CD4-positive, alpha-beta T cell treated with Interleukin-6 for 4 hours (primary cell): ENCODE measurements at places on chromosomes 2 and 18.

- no peak for DNase-seq
These were observed 47.7 kb downstream of the SMAD7 start for GRCh38 chr18:48902856-48903601.

DNA sequence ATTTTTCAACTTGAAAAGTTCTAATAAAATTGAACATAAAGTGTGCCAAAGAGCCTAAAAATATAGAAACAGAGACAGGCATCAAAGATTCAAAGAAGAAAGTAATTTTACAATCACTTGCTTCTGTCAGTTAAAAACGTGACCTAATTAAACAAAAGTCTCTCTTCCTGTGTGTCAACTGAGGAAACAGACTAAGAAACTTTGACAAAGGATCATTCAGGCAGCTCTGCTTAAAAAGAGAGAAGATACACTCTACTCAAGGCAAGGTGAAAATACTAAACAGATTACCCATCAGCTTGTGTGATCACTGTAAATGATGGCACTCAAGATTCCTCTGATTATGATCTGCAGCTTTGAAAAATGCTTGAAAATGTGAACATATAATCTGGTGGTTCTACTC, 47.8 kb downstream of the DYM start:
- DNase-seq = no peak

DNA sequence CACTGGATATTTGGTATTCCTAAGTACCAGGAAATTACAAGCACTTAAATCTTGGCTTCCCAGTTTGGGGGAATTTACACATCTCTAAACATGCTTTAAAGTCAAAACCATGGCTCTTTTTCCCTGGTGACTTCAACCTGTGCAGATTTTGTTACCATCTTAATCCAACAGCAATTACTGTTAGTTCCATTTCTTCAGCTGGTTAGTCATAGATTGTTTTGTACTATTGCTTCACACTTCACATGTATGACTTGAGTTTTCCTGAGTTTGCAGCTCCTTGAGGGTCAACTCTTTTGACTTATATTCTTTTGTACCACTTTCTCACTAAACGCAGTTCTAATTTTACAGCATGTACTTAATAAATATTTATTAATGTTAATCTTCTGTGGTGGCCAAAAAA, 203.4 kb upstream of the RND3 start:
- no peak for DNase-seq

DNA sequence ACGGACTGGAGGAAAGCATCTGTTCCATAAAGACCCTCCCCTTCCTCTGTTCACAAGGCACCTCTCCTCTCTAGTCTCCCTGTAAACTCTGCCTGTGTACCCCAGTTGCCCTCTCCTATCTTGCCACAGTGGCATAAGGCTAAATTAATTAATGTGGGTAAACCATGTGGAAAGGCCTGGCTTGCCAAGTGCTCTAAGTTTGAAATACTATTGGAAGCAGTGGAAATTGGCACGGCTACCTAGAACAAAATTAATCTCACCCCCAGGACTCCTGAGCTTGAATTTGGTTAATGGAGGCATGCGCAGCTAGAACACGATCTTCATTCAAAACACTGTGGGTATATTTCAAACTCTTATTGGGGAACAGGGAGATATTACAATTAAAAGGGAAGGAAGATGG, 19.2 kb upstream of the SLC14A2 start:
- no peak for DNase-seq

DNA sequence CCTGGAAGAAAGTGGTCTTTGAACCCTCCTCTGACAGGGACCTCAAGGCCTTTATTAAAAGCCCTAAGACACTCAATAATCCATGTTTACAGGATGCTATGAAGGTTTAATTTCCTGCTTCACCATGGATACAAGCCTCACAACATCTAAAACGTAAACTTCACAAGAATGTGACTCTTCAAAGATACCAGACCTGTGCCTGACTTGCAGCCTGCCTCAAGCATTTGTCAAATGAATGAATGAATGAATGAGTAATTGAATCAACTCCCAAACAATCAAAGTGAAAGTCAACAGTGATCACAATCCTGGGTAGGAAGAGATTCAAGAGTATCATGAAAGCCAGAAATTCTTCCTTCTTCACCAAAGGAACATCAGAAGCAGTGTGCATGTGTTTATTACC, 30.4 kb downstream of the KLF7 start:
- DNase-seq = no peak

DNA sequence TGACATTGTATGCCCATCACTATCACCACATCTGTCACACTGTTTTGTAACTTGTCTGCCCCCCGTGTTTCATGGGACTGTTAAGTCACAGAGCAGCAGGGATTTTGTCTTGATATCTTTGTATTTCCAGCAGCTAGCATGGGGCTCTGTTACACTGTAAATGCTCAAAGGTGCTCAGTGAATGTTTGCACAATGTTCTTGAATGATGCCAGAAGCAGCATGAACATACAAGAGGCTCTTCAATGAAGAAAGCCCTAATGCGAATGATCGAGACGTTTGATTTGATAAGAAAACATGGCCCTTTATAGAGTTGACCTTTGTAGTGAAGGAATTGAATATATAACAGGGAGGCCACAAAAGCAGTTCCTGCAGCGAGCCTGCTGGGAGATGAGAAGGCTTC, 120.9 kb upstream of the TTC39C start:
- DNase-seq = no peak

DNA sequence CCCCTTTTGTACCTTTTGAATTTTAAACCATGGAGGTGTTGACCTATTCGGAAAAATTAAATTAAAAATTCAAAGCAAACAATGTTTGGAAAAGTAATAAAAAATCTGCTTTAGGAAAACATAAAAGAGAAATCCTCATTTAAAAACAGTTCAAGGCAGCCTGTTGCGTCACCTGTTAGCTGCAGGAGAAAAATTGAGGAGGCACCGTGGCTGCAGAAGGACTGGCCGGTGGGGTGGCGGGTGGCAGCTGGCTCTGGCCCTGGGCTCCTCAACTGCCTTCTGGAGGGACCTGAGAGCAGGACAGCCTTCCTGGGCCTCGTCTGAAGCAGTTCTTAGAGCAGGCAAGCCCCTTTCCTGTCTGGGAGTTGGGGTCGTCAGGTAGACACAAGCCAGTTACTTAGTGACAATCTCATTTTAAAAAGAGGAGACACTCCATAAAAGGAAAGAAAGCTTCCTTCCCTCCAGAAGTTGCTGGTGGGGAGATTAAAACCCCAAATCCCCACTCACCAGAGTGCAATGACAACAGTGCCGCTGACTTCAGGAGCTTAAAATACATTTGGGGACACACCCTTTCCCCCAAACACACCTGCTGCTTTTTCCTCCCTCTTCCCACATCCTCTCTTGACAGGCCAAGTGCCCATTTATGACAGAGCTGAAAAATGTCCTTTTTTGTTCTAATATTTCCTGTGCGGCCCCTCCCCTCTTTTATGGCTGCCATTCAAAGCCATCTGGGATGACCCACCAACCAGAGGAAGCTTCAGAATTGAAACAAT, 9.7 kb downstream of the ZBTB7C start:
- DNase-seq = no peak

GRCh38 chr2:67394734-67395133, 2.4 kb upstream of the ETAA1 start:
- no peak for DNase-seq

- no peak for DNase-seq
These were observed 13.1 kb downstream of the PKDCC start for GRCh38 chr2:42060718-42061619.

- peak; percentile 11 for DNase-seq
These were observed 258.9 kb upstream of the CXCR4 start for GRCh38 chr2:136376798-136377211.

- no peak for DNase-seq
These were observed 702.2 kb upstream of the NRXN1 start for GRCh38 chr2:51734115-51734514.

GRCh38 chr2:237702441-237703391, 75.3 kb downstream of the LRRFIP1 start:
- DNase-seq = peak; percentile 49

GRCh38 chr2:32453242-32454062, 96.6 kb downstream of the BIRC6 start:
- DNase-seq = no peak

DNA sequence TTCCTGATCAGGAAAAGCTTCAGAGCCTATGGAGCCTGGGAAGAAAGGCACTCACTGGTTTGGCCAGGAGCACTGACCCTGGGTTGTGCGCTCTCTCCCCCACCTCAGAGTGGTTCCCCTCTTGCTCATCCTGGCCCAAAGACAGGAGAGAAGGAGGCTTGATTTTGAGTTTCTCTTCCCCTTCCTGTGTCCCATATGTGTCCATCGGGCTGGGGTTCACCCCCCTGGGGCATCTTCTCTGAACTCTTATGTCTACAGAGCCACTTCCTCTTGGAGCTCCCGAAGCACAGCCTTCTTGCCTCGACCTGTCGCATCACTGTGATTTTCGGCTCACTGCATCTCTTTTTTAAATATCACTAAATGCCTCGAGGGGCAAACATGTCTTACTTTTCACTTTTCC, 692.3 kb downstream of the RNF144A start:
- no peak for DNase-seq

- peak; percentile 41 for DNase-seq
These were observed 3.2 kb downstream of the UBE2E3 start for GRCh38 chr2:180983468-180984242.

- DNase-seq = no peak
These were observed 44.6 kb upstream of the DOCK10 start for GRCh38 chr2:225086915-225087314.

DNA sequence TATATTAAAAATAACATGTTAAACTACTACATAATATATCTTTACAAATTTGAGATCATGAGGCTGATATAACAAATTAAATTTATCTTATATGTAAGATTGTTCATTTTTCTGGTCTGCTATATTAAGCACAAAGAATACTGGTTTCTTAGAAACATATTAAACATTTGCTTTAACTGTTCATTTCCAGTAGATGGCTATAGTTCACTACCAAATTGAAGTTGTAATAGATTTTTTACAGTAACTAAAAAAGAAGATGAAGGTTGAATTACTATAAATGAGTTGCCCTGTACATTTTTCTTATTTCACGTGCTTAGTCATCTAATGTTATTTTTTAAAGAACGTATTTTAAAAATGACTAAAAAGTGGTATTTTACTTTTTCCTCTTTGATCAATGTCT, 57.0 kb downstream of the ZNF407 start:
- DNase-seq = no peak

DNA sequence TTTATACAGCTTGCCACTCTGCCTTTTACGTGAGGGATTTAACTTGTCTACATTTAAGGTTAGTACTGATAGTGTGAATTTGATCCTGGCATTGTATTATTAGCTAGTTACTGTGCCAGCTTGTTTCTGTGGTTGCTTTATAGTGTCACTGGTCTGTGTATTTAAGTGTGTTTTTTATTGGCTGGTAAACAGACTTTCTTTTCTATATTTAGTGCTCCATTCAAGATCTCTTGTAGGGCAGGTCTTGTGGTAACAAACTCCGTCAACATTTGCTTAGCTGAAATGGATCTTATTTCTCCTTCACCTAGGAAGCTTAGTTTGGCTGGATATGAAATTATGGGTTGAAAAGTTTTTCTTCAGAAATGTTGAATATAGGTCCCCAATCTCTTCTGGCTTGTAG, 1971.0 kb upstream of the LRRTM1 start:
- no peak for DNase-seq

- DNase-seq = no peak
These were observed 34.8 kb upstream of the CCDC102B start for GRCh38 chr18:68763083-68763482.

DNA sequence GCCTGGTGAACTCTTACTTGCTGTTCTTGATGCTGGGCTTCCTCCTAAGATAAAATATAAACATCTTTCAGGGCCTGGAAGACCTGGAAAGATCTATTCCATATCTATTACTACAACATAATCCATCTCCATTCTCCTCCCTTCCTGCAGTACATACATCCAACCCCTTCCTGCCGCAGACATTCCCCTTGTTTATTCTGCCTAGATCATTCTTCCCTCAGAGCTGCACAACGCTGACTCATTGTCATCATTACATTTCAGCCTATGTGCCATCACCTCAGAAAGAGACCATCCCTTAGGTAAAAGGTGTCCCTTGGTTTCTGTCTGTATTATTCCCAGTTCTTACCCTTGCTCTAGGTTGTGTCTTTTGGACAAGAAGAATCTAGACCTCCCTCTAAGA, 2.5 kb upstream of the CDH7 start:
- DNase-seq = no peak

- DNase-seq = no peak
These were observed 75.4 kb upstream of the ZEB2 start for GRCh38 chr2:144595279-144595678.

- no peak for DNase-seq
These were observed 367.2 kb upstream of the KCNH7 start for GRCh38 chr2:163205589-163206254.

DNA sequence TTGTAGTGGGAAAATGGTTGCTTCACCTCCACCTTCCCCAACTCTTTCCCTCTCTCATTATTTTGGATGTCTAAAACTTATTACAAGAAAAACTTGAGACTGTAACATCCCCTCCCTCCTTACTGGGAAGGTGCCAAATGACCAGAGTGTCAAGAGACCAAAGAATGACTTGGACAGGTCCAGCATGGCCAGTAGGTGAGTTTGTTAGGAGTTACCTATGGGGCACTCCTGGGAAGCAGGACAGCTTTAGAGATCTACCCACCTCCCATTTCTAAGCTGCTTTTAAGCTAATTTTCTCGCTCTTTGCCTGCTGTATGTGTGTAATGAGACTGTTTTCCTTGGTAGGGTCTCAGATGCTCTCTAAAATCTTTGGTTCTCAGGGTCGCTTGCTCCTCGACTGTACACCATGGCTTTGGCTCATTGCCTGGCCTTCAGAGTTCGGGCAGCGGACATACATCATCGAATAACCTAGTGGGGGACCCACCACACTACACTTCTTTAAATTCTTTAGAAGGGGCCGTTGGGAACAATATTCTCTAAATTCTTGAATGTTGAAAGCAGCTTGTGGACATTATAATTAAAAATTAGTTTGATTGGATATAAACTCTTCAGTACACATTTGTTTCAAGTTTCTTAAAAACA, 45.2 kb downstream of the SLC30A6 start:
- no peak for DNase-seq

DNA sequence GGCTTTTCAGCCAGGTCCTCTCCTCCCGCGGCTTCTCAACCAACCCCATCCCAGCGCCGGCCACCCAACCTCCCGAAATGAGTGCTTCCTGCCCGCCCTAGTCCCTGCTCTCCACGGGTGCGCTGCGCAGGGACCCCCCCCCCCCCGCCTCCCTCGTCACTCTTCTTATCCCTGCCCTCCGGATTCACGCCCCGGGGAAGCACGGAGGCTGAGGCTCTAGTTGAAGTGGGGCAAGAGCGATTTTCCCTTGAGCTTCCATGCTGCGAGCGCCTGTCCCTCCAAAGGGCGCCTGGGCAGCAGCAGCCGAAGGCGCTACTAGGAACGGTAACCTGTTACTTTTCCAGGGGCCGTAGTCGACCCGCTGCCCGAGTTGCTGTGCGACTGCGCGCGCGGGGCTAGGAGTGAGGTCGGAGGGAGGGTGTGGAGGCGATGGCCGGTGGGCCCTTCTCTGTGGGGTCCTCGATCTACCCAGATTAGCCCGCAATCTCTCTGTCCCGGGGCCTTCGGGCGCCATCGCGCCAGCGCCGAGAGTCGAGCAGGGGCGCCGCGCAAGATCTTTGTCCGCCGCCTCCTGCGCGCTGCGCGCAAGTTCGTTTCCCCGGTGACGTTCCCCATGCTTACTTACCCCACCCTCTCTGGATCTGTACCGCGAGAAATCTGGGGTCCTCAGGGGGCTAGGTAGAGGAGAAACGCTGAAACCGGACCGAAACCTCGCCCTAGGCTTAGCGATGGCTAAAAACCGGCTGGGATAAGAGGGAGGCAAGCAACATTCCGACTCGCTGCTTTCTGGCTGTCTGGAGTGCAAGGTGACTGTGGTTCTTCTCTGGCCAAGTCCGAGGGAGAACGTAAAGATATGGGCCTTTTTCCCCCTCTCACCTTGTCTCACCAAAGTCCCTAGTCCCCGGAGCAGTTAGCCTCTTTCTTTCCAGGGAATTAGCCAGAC, 677 bp downstream of the GAD1 start:
- DNase-seq = peak; percentile 5
